ENCODE measurements at places on chromosomes 2 and 18.
A peak's percentile ranks its signal among the peaks of the same experiment; 100 is the strongest.

- no peak for DNase-seq
These were observed 149.3 kb downstream of the EML6 start for GRCh38 chr2:54872780-54873179.

GRCh38 chr2:219627103-219628100 lies at the start of gene SLC4A3:
Gene SLC4A3, plus strand, starts transcription at chr2:219627630. Its CDS starts 363 bp downstream, at chr2:219627993.
- no peak for DNase-seq

GRCh38 chr2:232321817-232322559 lies 56.6 kb upstream of the ALPP start:
- no peak for DNase-seq

- peak; percentile 91 for DNase-seq
These were observed 117.1 kb upstream of the SERTAD2 start for GRCh38 chr2:64770781-64771334.

DNA sequence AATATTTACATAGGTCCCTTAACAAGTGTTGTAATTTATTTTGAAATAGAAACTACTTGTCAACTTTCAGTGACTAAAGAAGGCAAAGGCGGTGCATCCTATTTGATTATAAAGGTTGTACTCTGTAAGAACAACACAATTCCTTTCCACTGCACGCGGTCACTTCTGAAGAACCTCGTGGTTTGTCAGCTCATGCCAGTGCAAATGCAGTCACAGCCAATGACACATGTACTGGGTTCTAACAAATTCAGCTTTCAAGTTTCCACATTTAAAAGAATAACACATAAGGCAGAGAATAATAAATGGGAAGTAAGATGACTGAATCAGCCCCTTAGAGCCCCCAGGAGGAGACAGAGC lies 39.7 kb downstream of the CYB5A start:
- DNase-seq: peak; percentile 55

DNA sequence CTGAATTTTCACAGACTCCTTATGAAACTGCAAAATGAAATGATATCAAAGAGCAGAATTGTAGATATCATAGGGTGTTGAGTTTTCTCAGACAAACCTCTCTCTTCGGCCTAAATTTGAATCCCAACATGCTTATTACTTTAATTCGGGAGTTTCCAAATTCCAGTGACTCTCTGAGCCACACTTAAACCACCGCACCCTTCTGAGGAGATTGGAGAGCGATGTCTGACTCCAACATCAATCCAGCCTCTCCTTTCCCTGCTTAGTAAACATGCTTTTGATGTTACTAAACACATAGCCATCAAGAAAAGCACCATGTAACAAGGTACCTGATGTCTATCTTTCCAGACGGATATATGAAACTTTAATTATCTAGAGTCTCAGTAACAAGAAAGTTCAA lies 103.1 kb upstream of the ARHGAP28 start:
- DNase-seq: no peak

- DNase-seq: no peak
These were observed 85.2 kb downstream of the SKA1 start for GRCh38 chr18:50460062-50460461.

DNA sequence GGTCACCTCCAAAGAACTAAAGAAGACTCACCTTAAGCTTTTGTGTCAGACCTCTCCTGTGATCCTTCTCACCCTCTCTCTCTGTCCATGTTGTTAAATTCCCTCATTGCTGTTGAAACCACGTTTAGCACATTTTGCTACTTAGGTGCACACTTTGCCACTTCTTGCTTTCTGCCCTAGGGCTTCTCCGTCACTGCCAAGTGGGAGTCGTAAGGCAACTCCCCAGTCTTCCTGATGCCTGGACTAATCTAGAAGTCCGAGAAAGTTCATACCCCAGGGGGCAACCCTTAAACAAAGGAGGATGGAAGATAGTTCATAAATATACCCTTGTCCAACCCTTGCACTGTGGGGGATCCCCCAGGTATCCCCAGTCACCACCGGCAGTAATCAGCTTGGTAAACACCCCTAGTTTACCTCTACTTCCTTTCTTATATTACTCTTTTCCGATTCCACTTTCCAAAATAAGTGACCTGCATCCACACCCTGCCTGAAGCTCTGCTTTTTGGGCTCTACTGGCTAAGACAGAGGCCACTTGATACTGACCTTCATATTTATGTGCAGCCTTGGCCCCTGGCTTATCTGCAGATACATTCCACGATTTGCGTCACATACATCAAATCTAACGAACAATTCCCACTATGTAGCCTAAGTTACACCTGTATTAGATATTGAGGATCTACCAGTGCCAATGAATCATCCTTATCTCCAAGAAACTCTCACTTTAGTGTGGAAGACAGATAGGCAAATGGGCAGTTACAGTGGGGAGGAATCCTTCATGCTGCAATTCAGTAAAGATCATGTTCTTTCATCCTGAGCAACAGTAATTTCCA lies 776.2 kb downstream of the RNF144A start:
- no peak for DNase-seq

- no peak for DNase-seq
These were observed 32.0 kb upstream of the ARL5A start for GRCh38 chr2:151860210-151860609.

DNA sequence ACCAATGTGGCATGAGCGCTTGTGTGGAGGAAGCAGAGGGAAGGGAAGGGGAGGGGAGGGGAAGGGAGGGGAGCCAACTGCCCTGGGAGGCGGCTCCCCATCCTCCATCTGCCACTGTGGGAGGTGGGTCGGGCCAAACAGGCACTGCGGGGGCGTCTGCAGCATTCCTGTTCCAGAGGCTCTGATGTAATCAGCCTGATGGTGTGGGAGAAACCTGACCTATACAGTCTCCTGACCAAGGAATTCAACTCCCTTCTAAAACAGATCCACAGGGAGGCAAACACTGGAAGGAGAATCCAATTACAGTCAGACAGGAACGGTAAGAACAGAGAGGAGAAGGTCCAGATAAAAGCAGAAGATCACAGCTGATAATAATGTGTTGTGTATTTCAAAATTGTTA lies 88.8 kb downstream of the CD8B2 start:
- peak; percentile 4 for DNase-seq

- DNase-seq: no peak
These were observed 130.3 kb downstream of the ARHGAP28 start for GRCh38 chr18:6859676-6860422.

GRCh38 chr2:179938026-179938425 lies 69.1 kb downstream of the CWC22 start:
- DNase-seq: no peak

DNA sequence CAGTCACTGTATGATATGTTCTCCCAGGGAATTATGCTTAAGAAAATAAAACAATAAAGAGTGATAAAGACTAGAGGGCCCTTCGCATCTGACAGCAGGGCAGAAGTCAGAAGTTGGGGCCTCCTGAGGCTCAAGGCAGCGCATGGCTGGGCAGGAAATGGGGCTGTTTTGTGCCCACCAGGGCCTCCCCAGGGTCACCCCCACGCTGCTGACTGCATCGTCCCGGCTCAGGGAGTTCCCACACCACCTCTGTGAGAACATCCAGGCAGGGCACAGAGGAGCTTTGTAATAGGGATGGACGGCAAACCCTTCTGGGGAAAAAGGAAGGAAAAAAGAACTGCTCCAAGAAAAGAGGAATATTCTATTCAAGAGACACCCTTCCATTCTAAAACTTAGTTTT lies 41.2 kb downstream of the PAX3 start:
- no peak for DNase-seq

DNA sequence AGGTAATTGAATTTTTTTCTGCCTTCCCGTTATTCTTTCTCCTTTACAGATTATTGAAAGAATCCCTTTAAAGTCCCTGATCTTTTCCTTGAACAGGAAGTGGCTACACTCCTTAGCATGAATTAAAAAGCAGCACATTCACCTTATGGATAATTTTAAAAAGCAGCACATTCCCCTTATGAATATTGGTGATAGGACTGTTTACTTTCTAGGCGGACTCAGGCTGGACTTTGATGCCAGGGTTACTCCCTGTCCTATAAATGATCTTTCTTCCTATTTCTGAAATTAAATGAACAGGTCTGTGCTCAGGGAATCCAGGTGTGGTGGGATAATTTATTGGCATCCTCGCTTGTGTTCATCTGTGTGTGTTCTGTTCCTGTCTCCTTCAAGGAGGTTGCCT lies 226.0 kb downstream of the DCDC2C start:
- DNase-seq: no peak

- no peak for DNase-seq
These were observed 119.1 kb upstream of the PXDN start for GRCh38 chr2:1863386-1863785.

DNA sequence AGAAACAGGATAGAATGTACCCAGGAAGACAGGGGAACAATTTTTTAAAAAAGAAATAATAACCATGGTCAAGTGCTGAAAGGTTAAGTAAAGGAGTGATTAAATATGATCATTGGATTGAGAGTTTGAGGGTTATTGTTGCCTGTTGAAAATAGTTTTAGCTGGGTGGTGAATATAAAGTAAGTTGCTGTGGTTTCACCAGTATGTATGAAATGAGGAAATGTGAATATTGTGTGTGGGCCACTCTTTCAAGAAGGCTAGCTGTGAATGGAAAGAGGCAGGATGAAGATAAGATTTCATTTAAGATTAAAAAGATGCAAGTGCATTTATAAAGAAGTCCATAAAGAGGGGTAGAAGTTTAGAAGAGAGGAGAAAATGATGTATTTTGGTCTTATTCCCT lies 53.8 kb downstream of the GULP1 start:
- DNase-seq: no peak

- no peak for DNase-seq
These were observed 37.5 kb upstream of the WIPF1 start for GRCh38 chr2:174635015-174635593.

DNA sequence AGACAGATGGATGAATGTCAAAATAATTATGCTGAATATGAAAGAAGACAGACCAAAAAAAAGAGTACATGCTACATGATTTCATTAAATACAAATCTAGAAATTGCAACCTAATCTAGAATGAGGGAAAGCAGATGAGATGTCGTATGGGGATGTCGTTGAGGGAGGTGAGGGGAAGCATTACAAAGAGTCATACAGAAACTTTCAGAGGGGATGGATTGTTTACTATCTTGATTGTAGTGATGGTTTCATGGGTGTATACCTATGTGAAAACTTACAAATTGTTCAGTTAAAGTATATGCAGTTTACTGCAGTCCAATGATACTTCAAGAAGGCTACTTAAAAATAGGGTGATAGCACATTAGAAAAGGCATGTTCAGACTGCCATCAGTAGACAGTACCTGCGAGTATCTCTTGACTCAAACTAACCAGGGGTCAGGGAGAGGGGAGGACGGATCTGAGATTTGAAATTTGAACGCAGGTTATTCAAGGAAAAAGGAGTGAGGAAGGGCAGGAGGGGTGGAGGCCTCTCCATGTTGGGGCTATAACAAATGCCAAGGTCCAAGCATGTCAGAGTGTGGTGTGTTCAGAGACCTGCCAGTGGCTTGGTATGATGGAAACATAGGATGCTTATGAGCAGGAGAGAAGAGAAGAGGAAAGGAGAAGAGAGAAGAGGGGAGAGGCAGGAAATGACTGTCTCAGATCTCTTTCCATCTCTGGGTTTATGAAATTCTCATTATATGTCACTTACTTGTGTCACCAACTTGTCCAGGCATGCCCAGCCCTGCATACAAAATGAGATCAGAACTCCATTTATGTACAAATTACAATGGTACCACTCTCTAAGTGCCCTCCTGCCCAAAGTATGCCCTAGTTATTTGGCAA lies 257.3 kb upstream of the CXCR4 start:
- no peak for DNase-seq

DNA sequence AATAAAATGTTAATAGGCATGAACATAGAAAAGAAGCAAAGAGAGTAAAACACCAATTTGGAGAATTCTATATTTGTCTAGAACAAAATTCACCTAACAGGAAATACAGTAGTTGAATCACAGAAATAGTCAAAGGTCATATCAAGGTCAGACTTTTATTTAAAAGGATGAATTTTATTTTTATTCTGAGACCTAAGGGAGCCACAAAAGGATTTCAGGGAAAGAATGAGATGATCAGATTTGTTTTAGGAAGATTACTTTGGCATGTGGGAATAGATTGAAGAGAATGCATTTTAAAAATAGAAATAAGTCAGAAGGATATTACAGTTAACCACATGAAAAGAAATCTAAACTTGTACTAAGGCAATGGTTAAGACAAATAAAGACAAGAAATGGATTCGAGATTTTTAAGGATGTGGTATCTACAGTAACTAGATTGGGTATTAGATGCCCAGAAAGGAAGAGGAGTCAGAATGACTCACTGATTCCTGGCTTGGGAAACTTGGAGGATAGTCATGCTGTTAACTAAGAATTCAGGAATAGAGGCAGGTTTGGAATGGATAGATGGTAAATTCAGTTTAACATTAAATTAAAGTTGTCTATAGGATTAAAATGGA lies 56.0 kb downstream of the METTL4 start:
- peak; percentile 92 for DNase-seq

DNA sequence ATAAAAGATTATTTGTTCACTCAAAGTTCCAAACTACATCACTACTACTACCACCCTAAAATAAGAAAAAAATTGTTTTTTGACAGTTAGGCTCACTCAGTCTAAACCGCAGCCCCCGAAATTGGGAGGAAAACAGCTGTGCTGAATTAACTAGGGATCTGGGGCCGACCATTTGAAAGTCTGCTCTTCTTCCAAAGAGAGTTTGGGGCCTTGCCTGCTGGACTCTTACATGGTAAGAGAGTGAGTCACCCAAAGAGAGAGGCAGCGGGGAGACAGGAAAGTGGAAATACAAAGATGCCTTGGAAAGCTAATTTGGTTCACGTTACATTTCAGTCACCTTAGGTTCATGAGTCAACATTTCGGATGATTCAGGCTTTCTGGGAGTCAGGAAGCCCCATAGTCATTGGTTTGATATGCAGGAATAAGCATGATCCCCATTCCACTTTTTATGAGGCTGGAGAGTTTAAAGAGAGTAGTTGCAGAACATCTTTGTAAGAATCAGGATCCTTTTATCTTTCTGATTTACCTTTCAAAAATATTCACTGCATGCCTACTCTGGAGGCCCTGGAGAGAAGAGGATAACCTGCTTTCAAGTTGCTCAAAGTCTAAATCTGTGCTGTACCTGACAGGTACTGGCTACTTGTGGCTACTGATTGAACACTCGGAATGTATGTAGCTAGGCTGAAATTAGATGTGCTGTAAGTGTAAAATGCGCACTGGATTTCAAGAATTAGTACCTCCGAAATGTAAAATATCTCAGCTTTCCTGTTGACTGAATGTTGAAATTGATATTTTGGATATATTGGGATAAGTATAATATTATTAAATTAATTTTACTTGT lies 995 bp upstream of the RTN4 start:
- peak; percentile 100 for DNase-seq

DNA sequence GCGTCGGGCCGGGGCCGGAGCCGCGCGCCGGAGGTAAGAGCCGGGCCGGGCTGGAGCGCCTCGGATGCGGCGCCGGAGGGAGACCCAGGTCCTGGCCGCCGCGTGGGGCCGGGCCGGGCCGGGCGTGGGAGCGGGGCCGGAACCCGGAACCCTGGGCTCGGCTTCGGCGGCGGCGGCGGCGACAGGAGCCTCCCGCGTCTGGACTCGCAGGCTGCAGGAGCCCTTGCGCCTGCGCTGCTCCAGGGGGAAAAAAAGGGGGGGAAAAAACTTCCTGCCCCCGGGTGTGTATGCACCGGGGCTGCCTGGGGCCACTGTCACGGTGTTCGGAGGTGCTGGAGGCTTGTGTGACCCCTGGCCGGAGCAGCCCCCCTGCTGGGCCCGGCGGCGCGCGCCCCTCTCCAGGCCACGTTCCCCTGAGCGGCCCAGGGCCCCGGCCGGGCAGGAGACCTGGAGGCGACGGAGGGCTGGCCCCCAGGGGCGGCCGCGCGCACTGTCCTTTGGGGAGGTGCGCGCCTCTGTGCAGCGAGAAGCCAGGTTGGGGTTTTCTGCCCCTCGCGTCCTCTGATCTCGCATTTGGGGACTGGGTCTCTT lies 864 bp downstream of the KLHL29 start:
- no peak for DNase-seq

- no peak for DNase-seq
These were observed 385.7 kb downstream of the HRH4 start for GRCh38 chr18:24846138-24846537.

All from HFFc6 (cell line).